ENCODE measurements at places on chromosomes 3 and 15. TPM values are rescaled to one million over a fixed set of nuclear protein-coding genes. Genes with fewer than 3 reads are reported as not detected.

GRCh38 chr3:66227051-66227450 is 6.2 kb downstream of the SLC25A26 start:
- no peak for DNase-seq
- no peak overlapping the region for H3K27ac ChIP-seq

- no peak overlapping the region for H3K27ac ChIP-seq
- no peak overlapping the region for H3K4me3 ChIP-seq
- no peaks in the 10 kb centered on the region for H3K4me1 ChIP-seq
- no peak for DNase-seq
- no peaks in the 10 kb centered on the region for H3K27me3 ChIP-seq
Measured at GRCh38 chr15:48440084-48440483, 108.9 kb downstream of the DUT start.

- DNase-seq, result no peak
- H3K27me3 ChIP-seq, result no peaks in the 10 kb centered on the region
Measured at GRCh38 chr3:155550391-155550790, 194.5 kb downstream of the PLCH1 start.

GRCh38 chr3:189630767-189631372 is 319 bp upstream of the TP63 start:
- H3K27me3 ChIP-seq, result no peaks in the 10 kb centered on the region
- no peaks in the 10 kb centered on the region for H3K4me1 ChIP-seq
- H3K36me3 ChIP-seq, result no peaks in the 10 kb centered on the region
- H3K4me3 ChIP-seq, result no peak overlapping the region
- no peak for DNase-seq
- no peak overlapping the region for H3K27ac ChIP-seq

GRCh38 chr3:141412936-141413354 is 44.6 kb downstream of the ZBTB38 start:
- no peak for DNase-seq
- H3K4me1 ChIP-seq, result peaks cover 7% of the 10 kb centered on the region
- no peak overlapping the region for H3K27ac ChIP-seq
- no peaks in the 10 kb centered on the region for H3K27me3 ChIP-seq
- no peaks in the 10 kb centered on the region for H3K36me3 ChIP-seq

GRCh38 chr15:48571510-48571909 is 74.0 kb downstream of the FBN1 start:
- no peaks in the 10 kb centered on the region for H3K36me3 ChIP-seq
- no peaks in the 10 kb centered on the region for H3K4me1 ChIP-seq
- DNase-seq, result no peak
- no peak overlapping the region for H3K27ac ChIP-seq
- H3K27me3 ChIP-seq, result no peaks in the 10 kb centered on the region
- no peak overlapping the region for H3K4me3 ChIP-seq

DNA sequence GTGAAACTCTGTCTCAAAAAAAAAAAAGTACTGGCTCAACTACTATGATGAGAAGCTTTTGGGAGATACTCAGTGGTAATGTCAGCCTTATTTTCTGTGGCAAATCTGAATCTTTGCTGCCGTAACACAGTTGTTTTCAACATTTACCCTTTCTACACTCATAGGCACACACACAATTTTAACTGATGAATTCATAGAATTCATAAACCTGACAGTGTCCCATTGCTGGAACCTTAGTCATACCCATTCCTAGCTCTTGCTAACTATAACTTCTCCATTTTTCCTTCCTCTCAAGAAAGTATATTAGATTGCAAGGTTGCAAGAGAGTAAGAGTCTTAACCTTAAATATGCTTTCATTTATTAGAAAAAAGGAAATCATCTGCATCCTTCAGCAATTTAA is 496.6 kb downstream of the FHIT start:
- no peaks in the 10 kb centered on the region for H3K36me3 ChIP-seq
- no peak overlapping the region for H3K27ac ChIP-seq
- H3K4me1 ChIP-seq, result no peaks in the 10 kb centered on the region
- H3K4me3 ChIP-seq, result no peak overlapping the region

Gene C3orf80
- total RNA-seq, result 2.4 TPM

Gene NLGN1
- total RNA-seq, result not detected

Gene OR5K2
- not detected for total RNA-seq
